ENCODE measurements at places on chromosomes 3 and 15.

- no peak for DNase-seq
Observed at GRCh38 chr15:33236841-33237509, 42.5 kb upstream of the FMN1 start.

- DNase-seq: no peak
Observed at GRCh38 chr15:38819387-38819950, 254.9 kb upstream of the RASGRP1 start.

DNA sequence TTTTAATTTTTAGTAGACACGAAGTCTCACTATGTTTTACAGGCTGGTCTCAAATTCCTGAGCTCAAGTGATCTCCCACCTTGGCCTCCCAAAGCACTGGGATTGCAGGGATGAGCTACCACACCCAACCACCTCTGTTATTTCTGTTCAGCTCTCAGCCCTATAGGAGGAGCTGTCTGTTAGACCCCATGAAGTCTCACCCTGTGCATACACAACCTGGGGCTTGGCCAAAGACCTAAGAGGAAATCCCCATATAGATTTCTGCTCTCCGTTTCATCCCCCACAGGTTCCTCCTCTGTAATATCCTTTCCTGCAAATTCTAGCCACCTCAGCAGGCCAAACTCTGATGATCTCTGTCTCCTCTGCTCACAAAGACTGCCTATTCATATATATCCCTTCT, 56.6 kb upstream of the CTDSPL2 start:
- DNase-seq: no peak

DNA sequence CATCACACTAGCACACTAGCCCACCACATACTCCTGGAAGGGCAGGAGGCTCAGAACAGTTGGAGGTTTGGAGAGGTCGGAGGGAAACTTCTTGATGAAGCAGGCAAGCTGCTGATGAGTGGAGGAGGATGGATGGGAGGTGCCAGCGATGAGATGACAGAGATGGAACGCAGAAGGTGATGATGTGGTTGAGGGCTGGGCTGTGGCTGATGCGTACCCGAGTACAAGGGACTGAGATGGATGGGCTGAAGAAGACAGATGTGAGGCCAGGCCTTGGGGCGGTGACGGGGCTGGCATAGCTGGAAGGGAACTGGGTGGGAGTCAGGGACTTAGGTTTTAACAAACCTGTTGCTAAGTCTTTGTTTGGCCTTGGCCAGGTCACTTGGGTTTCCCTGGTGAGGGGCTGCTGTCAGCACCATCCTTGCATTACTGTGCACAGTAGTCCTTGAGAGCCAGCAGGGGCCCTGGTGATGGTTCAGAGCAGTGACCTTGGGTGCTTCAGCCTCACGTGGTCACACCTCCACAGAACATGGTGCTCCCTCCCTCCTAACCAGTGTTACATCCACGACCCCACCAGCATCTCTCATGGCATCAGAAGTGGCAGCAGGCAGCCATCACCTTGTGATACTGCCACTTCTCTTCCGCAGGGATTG, 164.5 kb downstream of the SLCO3A1 start:
- no peak for DNase-seq

DNA sequence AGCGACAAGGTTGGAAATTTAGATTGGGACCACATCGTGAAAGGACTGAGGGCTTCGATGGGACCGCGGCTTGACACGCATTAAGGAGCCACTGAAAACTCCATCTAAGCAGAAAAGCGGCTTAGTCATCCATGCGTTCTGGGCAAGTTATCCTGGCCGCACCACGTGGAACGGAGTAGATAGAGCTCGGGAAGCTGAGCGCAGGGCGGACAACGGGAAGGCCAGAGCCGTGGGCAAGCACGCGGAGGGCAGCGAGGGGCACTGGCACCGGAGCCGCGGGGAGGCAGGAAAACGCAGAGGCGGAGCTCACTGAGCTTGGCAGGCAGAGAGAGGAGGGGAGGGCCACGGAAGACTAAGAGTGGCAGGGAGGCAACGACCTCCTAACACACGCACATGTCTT, 61.3 kb upstream of the VGLL4 start:
- no peak for DNase-seq

GRCh38 chr15:69784798-69785566, 312.7 kb downstream of the TLE3 start:
- no peak for DNase-seq

DNA sequence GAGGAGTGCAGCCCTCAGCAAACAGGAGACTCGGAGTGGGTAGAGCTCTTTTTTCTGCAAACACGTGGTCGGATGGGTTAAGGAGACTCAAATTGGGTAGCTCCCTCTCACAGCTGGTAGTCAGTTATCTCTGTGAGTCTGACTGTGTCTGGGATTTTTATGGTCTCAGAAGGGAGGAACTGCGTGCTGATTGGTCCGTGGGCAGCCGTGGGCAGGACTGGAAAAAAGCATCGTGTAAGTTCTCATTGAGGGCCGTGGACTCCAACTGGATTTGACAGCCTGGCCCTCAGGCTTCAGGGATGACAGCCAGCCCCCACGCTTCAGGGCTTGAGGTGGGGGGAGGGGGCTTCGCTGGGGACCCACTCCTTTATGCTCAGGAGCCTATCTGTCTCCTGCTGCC, 463.9 kb downstream of the EPHA3 start:
- no peak for DNase-seq

GRCh38 chr3:184795522-184796190, 16.3 kb upstream of the VPS8 start:
- no peak for DNase-seq

DNA sequence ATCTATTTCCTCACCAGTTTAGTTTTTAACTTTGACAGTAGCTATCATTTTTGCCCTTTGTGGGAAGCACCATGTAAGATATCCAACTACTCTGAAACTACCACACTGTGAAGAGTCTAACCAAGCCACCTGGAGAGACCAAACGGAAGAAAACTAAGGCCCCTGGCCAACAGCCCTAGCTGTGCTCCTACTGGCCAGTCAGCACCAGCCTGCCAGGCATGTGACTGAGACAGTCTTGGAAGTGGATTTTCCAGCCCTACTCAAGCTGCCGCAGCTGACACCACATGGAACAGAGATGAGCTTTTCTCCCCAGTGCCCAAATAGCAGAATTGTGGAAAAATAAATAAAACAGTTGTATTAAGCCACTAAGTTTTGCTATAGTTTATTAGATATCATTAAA, 2.9 kb upstream of the TBC1D5 start:
- no peak for DNase-seq

DNA sequence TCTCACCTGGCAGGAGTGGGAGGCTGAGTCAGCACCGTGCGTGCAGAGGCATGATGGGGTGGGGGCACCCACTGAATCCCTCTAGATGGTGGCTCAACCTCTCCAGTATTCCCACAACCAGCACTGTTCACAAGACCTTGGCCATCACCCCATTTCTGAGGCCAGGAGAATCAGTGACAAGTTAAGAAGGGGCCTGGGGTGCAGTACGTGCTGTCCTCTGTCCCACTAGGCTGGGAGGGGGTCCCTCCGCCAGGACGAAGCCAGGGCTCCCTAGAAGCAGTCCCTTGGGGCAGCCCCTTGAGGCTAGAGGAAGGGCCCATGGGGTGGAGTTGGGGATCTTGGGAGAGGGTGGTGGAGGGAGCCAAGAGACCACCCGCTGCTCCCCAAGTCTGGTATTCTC, 4.8 kb downstream of the MYL3 start:
- peak; percentile 12 for DNase-seq

- DNase-seq: no peak
Observed at GRCh38 chr15:80803580-80804525, 24.7 kb downstream of the CEMIP start.

- DNase-seq: peak; percentile 28
Observed at GRCh38 chr15:90557186-90558084, 27.7 kb downstream of the CRTC3 start.

DNA sequence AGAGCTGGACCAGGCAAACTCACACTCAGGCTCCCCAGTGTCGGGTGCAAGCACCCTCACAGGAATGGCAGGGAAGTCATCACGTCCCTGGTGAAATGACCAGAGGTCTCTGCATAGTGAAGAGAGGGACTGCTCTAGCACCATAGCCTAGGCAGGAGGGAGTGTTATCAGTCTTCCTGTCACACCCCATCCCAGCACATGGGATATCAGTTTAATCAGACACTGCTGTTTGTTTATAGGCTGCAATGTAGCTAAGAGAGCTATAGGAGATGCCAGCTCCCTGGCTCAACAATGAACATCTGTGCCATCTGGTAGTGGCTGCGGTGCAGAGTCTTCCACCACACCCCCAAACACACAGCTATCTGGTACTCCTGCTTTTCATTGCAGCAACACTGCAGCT, 776.6 kb downstream of the ZNF385D start:
- no peak for DNase-seq

GRCh38 chr15:31607656-31608055, 281.0 kb downstream of the KLF13 start:
- DNase-seq: no peak

- DNase-seq: no peak
Observed at GRCh38 chr3:109050591-109051167, 67.3 kb downstream of the MORC1 start.

GRCh38 chr3:148882288-148882687, 17.2 kb downstream of the CPA3 start:
- DNase-seq: no peak

- DNase-seq: no peak
Observed at GRCh38 chr3:189331002-189331418, 159.2 kb downstream of the TPRG1 start.

GRCh38 chr3:118863731-118864322, 170.8 kb downstream of the IGSF11 start:
- DNase-seq: no peak

DNA sequence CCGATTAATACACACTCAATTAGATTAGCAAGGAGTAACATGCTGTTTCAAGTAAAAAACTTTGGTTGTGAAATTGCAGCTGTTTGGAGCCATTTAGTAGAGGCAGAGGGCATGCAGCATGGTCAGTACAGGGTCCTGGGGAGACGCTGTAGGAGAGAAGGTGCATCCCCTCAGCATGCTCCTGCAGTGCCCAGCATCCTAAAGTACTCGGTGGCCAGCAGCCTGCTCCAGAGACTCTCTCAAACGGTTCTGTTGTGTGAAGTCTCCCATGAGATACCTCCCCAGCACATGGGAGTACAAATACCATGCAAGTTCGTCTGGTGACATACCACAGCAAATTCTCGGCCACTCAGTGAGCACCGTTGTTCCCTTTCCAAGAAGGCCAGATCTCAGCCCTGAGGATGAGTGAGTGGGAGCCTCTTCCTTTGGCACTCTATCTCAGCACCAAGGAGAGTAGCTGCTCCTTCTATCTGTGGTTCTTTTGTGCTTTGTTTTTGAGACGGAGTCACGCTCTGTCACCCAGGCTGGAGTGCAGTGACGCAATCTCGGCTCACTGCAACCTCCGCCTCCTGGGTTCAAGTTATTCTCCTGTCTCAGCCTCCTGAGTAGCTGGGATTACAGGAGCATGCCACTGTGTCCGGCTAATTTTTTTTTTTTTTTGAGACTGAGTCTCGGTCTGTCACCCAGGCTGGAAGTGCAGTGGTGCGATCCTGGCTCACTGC, 72.7 kb downstream of the TJP1 start:
- DNase-seq: no peak

DNA sequence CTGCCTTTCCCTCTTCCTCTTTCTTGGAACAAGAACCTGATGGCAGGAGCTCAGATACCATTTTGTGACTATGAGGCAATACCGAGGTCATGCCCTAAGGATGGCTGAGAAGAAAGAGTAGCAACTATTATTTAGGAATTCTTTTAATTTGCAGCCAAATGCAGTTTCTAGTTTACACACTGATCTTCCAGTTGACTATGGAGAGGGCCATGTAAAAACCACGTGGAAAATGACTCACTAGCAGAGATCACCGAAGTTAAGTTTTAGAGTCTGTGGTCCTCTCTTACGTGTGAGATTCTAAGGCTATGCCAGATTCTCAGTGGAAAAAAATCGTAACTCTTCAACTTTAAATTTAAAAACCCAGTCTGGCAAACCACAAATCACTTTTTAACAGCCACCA, 7.8 kb downstream of the BNC1 start:
- no peak for DNase-seq

DNA sequence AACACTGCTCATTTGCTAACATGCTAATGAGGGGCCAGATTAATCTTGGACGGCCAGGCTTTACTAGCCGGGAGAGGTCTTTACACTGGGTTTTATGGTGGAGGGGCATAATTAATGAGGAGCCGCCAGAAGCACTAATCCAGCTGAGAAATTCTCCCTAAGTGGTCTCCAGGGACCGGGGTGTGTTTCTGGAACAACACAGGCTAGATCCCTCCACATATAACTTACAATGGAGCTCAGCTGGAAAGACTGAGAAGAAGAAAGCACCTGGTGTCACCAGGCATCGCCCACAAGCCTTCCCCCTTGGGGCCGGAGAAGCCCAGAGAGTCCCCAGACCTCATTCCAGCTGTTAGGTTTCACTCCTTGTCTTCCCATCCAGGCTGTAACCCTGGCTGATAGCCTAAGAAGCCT, 127.5 kb downstream of the MEGF11 start:
- DNase-seq: no peak

DNA sequence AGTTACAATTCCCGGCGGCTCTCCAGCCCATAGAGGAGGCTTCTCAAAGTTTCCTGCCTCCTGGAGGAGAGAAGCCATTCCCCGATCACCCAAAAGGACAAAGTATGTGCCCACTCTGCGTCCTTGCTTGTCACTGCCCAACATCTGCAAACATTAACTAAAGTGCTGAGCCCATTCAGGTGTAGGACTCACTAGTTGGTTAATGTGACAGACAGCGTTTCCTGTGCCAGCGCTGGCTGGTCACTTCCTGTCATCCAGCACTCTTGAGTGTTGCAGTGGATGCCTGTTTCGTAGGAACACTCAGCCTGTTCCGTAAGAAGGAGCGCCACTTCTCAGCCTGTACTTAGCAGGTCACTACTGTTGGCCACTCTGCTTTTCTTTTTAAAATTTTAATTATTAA, 100.3 kb downstream of the APBA2 start:
- no peak for DNase-seq

GRCh38 chr3:29072611-29073010, 208.3 kb upstream of the RBMS3 start:
- DNase-seq: no peak

DNA sequence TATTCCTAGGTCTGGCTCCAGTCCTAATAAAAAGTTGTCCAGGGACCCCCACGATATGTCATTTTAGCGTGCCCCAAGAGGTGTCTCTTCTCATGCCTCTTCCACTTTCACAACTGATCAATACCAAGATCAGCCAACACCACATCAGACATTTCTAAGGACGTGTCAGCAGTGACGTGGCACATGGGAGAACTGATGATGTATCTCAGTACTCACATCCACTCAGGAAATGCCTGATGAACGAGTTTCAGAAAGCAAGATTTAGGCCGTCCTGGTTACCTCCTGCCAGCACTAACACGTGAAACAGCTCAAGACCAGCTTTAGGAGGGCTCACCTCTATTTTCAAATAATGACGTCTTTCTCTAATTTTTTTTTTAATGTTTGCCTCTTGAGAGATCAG, 19.6 kb downstream of the VGLL4 start:
- DNase-seq: peak; percentile 65

DNA sequence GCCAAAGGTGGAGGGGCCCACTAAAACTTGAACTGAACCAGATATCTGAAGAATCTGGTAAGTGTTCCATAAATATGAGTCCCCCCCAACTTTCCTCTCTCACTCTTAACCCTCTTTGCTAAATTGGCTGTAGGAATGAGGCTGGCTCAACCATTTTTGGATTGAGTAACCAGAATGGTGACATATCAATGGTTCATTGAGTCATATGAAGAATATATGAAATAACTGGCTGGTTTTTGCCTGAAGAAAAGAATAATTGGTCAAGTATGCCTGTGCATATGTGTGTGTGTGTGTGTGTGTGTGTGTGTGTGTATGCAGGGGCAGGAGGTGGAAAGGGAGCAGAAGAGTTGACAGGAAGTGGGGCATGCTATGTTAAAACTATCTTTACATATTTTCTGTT, 472.9 kb upstream of the THBS1 start:
- no peak for DNase-seq

Measured in activated CD8-positive, alpha-beta memory T cell treated with anti-CD3 and anti-CD28 coated beads, Interleukin-2, amount 50 U/mL, for 4 hours (primary cell).